ENCODE measurements at places on chromosomes 3 and 15.
A peak's percentile ranks its signal among the peaks of the same experiment; 100 is the strongest.

DNA sequence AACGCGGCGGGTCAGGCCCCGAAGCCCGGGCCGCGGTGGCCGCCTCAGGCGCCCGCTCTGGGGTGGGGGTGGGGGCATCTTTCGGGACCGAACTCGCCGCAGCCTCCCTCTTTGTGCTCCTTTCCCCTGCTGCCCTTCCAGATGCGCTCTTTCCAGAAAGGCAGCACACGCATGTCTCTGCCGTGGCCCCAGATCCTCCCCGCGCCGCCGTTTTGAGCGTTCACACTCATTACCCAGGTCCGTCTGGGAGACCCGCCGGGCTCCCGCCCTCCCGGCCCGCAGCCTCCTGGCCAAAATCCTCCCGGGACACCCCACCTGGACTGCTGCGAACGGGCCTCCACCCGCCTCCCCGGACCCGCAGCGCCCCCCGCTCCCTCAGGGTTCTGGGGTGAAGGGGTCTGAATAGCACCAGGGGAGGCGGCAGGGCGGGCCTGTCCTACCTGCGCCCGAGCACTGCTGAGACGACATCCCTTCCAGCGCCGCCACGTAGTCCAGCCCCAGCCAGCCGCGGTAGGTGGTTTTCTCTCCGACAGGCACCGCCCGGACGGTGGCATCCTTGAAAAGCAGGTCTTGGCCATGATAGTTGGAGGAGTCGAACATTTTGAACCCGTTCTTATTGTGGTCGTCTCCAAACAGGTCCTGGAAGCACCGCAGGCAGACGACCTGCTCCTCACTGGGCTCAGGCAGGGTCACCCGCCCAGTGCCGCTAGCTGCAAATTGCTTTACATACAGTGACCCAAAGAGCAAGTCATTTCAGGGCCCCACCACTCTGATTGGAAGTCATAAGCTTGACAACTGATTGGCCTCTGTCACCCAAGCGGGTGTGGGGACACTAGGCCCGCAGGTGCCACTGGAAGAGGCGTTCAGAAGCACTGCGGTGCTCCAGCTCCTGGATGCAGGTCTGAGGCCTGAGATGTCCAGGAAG, 25.9 kb downstream of the MELTF start:
- peak; percentile 23 for DNase-seq

- DNase-seq, result peak; percentile 56
These were observed 400.2 kb upstream of the TBL1XR1 start for GRCh38 chr3:177597311-177598096.

GRCh38 chr15:42092398-42093318, 1.7 kb downstream of the PLA2G4D start:
- no peak for DNase-seq

- DNase-seq, result no peak
These were observed 15.2 kb downstream of the CHAC1 start for GRCh38 chr15:40968290-40969085.

DNA sequence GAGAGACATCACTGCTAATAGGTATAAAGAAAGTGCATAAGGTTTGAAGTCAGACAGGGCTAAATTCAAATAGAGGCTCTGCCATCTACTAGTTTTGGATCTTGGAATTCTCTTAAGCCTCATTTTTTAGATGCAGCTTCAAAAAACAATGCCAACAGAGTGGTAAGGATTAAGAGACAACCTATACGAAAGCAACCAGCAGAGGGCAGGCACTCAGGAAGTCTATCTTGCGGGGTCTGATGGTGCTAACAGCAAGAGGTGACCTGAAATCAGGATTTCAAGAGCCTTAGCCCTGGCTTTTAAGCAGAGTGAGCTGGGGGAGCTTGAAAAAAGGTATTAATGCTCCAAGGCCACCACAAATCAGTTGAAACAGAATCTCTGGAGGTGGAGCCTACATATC, 40.7 kb downstream of the LDHAL6B start:
- DNase-seq, result peak; percentile 47

GRCh38 chr3:54527521-54527920, 400.3 kb downstream of the LRTM1 start:
- no peak for DNase-seq

GRCh38 chr3:176953106-176954060, 243.9 kb downstream of the TBL1XR1 start:
- DNase-seq, result no peak

- DNase-seq, result peak; percentile 80
These were observed 23.3 kb downstream of the CCDC13 start for GRCh38 chr3:42749753-42750231.

DNA sequence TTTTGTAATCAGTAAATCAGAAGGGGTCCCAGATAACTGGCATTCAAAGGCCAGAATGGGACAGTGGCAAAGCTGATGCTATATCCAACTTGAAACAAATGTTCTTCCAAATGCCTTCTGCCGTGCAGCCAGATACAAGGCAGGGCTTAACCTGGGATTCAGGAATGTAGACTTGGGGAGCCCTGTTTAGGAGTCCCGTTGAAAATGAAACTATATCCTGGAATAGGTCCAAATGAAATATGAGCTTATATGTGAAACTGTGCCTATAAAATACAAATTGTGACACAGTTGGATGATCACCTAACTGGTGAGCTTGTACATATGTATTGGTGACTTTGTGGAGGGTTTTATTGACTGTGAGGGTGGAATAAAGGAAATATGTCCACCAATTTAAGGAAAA, 28.7 kb downstream of the FRMD4B start:
- no peak for DNase-seq

- no peak for DNase-seq
These were observed 7.0 kb downstream of the USP8 start for GRCh38 chr15:50431204-50431603.

DNA sequence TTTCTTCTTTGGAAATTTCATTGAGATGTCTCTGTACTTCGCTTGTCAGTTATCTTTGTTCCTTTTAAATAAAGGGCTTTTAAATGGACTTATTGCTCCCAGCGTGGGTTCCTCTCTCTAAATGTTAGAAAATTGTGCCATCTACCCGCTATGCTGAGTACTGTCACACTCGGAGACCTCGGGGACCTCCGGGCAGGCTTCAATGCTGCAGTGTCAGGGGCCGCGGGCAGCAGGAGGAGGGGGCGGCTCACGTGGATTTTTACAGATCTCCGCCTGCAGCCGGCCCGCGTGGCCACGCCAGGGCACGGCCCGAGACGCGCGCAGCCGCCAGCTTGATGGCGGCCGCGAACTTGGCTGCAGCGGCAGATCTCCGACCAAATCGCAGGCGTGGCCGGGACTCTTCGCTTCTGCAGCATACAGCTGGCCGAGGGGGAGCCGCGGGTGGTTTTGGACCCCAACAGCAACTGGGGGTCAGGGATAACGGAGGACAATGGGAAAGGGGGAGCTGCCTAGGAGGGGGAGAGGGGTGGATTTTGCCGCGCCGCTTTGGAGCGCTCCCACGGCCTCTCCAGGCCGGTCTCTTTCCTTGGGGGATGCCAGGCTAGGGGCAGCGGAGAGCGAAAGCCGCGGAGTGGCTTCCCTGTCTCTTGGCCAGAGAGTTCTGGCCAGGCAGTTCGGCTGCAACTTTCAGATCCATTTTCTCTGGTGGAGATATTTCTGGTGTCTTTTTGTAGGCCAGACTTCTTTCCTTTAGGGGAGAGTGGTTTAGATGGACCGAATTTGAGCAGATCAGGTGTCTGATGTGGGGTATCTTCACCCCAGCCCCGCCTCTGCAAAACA, 15.3 kb downstream of the NR2F2 start:
- DNase-seq, result peak; percentile 65

- no peak for DNase-seq
These were observed 15.3 kb downstream of the H1-8 start for GRCh38 chr3:129558081-129558771.

DNA sequence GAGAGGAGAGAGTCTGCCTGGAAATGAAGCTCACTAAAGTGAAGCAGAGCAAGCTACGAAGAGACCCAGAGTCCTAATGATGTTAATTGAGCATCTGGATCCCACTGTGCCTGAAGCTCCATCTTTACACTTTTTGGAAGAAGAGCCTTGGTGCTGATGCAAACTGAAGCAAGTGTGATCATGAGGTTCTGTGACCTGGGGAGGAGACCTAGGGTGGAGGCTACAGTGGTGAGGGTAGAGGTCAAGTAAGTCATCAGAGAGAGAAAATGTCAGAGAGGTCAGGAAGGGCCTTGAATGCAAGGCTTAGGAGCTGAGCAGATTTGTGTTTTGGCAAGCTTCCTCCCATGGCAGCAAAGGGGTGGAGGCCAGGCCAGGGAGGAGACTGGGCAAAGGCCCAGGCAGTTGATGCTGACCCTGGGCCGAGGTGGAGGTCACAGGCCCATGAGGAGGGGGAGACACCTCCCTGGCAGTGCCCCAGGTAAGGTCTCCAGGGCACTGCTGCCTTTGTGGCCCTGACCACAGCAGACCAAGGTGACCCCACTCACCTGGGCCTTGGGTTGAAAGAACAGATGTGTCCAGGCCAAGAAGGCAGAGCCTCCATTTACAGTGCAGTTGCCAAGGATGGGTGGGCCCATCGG, 1.6 kb downstream of the GRIP2 start:
- no peak for DNase-seq

DNA sequence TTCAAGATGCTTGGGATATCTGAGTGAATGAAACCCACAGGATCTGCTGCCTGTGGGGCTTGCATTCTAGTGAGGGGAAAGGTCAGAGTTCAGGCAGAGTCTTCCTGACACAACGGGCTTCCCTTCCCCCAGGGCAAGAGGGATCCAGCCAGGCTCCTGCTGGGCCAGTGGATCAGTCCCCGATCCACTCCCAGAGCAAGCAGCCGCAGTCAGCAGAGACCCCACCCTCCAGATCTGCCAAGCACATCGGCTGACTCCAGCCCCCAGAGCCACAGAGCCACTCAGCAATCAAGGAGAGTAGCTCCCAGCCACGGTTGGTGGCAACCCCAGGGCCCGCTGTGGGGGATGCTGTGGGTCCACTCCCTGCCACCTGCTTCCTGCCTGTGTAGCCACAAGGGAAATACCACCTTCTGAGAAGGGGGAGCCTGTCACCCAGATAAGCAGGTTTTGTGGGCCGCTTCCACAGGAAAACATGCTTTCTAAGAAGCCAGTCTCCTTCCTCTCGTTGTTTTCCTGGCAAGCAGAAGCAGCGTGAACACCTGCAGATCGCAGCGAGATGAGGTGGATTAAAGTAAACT, 44.9 kb downstream of the CPN2 start:
- DNase-seq, result peak; percentile 32

DNA sequence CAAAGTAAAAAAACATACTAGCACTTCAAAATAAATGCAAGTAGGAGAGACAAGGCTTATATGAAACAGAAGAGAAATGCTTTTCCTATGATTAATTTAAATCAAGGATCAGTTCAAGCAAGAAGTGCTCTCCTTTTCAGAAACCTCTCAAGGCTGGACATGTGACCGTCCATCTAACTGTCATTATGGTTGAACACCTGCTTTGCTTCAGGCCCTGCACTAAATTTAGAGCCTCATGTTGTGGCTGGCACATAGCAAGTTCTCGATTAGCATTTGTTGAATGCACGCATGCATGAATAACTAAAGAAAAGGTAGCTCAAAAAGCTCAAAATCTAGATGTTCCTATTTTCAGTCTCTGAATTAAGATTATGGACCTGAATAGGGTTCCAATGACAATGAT, 82.0 kb downstream of the SV2B start:
- DNase-seq, result no peak

DNA sequence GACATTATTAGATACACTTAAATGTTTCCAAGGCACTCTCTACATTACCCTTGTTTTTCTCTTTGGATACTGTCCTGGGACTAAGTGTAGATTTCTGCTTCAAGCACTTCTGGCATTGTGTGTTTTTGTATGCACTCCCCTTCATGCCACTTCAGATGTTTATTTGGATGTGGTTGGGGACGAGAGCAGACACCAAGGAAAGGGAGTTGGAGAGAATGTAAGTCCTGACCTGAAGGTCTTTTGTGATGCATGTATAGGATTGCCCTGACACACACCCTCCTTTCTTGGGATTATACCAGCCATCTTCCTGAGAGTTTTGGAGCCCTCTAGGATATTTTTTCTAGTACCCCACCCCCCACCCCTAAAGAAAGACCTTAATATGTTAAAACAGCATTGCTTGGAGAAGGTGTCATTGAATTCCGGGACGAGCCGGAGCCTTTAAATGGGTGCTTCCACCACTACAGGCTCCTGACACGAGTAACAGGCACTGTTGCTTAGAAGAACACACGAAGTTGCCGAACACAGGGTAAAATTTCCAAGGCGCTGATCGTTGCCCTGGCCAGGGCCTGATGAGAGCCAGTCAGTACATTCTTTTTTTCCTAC, 22.7 kb downstream of the PSMD6 start:
- DNase-seq, result no peak

GRCh38 chr3:111662907-111663306, 67.8 kb upstream of the ZBED2 start:
- DNase-seq, result peak; percentile 48

DNA sequence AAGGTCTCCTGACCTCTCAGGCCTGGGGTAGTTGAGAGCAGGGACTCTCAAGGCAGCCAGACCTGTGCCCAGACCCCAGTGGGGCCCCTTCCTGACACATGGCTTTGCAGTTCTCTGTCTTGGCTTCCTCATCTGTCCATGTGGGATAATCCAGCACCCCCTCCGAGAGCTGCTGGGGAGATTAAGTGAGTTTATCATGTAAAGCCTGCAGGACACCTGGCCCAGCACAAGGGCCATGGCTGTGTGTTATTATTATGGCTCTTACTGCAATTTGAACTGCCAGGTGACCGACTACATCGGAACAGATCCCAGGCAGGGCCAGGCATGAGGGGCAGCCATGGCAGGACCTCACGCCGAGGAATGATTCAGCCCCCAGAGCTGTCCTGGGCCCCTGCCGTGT, 12.6 kb downstream of the DUSP7 start:
- no peak for DNase-seq

GRCh38 chr3:11662392-11662990, 18.8 kb upstream of the VGLL4 start:
- DNase-seq, result no peak

DNA sequence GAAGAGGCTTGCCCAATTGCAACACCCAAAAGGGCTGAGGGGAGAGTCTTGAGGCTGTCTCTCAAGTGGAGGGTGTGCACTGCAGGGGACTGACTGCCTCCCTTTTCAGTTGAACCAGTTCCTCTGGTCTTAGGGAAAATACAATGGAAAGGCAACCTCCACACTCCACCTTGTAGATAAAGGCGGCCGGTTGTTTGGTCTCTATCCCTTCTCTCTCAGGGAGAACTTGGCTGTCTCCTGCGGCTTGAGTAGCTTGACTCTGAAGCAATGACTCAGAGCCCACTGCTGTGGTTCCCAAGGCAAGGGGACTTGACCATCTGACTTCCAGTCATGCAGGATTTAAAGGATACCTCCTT, 143.2 kb upstream of the UMPS start:
- DNase-seq, result no peak

GRCh38 chr3:46252980-46253379, 10.7 kb downstream of the CCR3 start:
- DNase-seq, result no peak

GRCh38 chr3:171971919-171972514, 67.4 kb upstream of the FNDC3B start:
- no peak for DNase-seq

GRCh38 chr15:97849183-97849582, 111.3 kb upstream of the ARRDC4 start:
- no peak for DNase-seq

DNA sequence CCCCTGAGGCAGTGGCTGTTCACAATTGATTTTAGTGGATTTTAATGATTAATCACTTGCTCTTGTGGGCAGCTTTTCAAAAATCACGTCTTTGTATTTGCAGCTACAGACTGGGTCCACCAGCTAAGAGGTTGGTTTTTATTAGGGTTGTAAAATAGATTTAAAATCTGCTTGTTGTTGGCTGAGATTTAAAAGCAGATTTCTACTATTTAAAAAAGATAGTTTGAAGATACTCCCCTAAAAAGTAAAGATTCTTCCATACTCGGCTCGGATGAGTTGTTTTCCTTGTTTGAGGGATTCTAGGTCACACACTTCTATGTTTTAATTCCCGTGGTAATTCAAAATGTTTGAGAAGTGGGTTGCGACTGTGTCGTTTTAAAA, 1.7 kb downstream of the KLHL24 start:
- DNase-seq, result no peak
